ENCODE measurements at places on chromosomes 3 and 15.

GRCh38 chr15:58137686-58138085 lies 495 bp upstream of the AQP9 start:
- no peak for DNase-seq

DNA sequence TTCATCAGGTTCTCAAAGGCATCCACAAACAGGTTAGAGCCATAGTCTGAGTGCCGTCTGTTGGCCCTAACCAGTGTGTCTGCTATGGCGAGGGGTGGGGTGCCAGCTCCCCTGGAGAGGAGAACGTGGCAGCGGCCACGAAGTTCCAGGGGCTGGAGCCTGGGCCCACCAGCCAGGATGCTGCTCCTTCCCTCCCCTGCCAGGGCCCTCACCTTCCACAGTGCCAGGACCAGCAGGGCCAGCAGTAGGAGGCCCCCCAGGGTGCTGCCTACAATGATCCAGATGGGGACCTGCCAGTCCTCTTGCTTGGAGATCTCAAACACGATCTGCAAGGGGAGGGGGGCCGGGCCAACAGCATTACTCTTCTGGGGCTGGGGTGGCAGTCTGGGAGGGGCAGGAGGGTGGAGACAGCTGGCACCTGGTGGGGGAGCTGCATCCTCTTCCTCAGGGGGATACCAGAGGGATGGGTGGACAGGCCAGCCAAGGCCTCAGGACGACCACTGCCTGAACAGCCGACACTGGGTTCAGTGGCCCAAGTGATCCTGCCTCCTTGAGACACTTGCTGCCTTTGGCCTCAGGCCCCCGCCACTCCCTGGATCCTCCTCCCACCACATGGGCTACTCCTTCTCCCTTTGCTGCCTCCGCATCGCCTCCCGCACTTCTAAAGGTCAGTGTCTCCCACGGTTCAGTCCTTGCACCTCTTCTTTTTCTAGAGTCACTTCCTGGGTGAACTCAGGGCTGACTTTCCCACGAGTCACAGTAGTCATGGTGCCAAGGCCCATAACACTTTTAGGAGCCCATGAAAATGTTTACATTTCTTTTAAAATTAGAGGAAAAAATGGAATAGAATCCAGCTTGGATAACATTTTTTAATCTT lies 26.3 kb downstream of the FEM1B start:
- no peak for DNase-seq

DNA sequence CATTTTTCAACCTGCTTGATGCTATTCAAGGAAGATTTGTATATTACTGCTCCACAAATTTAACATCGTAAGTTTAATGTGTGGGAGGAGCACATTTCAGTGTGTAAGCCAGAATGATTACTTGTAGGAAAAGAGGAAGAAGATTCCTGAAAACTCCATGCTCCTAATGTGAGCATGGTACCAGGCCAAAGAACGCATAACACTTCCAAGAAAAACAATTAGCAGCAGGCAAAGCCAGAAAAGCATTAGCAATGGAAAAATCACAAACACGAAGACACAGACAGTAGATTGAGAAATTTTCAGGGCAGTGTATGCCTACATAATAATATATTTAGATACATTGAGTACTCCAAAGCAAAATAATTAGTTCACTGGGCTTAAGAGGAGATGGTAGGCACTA lies 96.6 kb upstream of the CBLB start:
- DNase-seq = no peak

DNA sequence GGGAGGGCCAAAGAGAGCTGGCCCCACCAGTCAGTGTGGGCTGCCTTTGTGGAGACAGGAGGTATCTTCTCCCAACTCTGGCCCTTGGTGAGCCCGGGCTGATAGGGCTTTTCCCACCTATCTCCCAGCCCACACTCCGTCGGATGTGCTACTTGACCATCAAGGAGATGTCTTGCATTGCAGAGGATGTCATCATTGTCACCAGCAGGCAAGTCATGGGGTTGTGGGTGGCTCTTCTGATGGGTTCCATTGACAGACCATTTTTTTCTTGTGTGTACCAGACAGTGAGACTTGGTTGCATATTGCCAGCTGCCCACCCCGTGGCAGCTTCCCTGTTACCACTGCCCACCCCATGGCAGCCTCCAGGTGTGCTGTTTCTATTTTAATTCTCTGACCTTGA lies 3.3 kb downstream of the COPG1 start:
- DNase-seq = no peak

- DNase-seq = no peak
Measured at GRCh38 chr3:190810957-190811356, 51.5 kb downstream of the GMNC start.

GRCh38 chr3:138404121-138404520 lies 30.3 kb upstream of the ESYT3 start:
- DNase-seq = no peak

DNA sequence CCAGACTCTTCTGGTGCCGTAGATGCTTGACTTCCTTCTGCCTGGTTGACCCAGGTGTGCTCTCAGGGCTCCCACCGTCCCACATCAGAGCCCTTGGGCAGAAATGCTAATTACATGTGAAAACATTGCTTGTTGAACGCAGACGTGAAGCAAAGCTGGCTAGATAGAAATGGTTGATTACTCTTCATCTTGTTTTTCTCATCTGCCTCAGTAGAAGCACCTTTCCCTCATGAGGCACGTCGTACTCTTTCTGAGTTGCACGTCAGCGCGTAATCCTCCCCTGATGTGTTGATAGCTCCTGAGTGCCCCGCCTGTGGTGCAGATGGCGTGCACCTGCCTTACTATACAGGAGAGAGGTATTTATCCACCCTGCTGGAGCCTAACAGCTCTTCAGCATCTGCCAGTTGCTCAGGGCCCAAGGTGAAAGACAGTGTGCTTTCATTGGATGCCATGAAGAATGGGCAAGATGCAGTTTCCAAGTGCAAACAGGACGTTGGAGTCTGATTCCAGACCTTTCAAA lies 18.1 kb downstream of the MAP6D1 start:
- DNase-seq = no peak

GRCh38 chr3:175598740-175599139 lies 739.6 kb downstream of the NAALADL2 start:
- DNase-seq = no peak

- no peak for DNase-seq
Measured at GRCh38 chr3:81740731-81741130, 20.7 kb downstream of the GBE1 start.

- DNase-seq = no peak
Measured at GRCh38 chr3:180278583-180279188, 241.9 kb upstream of the PEX5L start.

- peak; percentile 51 for DNase-seq
Measured at GRCh38 chr3:8793242-8793641, 23.8 kb upstream of the OXTR start.

DNA sequence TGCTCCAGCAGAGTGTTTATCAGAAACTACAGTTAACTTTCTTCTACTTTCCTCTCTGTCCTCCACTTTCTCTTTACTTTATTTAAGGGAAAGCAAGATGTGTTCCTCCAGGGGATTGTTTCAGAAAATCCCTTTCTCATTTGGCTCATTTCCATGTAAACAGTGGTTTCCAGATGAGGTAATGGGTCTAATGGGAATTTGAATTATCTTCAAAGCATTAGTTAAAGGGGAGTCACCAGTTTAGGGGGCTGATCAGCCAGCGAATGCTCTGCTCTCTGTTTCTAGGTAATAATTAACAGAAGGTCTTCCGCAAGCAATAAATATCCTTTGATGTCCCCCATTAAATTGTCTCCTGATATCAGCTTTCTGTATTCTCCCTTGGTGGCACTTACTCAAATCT lies 30.4 kb upstream of the ZNF639 start:
- DNase-seq = no peak

DNA sequence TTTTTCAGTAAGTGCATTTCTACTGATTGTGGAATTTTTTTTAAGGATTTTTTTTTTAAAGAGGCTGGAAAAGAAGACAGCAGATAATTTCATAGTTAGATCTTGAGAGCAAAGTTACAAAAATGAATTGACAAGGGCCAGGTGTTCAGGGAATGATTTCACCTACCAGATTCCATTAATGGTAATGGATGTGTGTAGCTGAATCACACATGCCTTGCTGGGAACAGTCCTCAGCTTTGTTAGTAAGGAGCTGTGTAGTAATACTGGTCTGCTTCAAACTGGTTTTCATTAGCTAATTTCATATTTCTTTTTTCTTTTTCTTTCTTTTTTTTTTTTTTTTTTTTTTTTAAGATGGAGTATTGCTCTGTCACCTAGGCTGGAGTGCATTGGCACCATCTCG lies 16.0 kb downstream of the NR1D2 start:
- DNase-seq = no peak

GRCh38 chr3:45124352-45124751 lies 21.8 kb downstream of the CDCP1 start:
- no peak for DNase-seq

DNA sequence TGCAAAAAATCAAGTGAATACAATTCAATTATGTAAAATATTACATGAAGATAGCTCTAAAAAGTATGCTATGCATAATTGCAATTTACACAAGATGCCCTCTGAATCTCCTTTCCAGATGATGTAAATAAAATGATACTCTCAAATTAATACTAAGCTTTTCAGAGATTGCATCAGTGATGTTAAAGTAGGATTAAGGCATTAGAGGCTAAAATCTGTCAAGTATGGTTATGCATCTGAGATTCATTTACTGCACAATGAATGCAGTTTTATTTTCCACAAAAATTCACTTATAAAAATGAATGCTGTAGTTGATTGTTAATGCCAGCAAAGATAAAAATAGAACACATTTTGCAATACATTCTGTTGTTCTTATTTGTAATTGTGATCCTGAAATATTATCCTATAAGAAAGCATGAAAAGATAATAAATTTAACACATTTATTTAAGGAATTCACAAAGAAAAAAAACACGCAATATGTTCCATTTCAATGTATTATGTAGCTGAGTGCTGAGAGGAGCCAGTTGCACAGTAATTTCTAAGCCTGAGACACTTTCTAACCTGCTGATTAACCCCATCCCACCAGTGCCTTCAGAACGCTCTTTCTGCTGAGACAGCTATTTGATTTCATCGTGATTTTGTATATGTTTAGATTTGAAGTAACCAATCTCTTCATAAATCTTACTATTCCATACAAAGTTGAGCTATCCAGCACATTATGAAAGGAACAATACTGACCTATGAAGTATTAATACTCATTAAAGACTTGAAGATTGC lies 224.4 kb downstream of the CADM2 start:
- no peak for DNase-seq

- DNase-seq = no peak
Measured at GRCh38 chr3:58058361-58059263, 50.4 kb downstream of the FLNB start.

DNA sequence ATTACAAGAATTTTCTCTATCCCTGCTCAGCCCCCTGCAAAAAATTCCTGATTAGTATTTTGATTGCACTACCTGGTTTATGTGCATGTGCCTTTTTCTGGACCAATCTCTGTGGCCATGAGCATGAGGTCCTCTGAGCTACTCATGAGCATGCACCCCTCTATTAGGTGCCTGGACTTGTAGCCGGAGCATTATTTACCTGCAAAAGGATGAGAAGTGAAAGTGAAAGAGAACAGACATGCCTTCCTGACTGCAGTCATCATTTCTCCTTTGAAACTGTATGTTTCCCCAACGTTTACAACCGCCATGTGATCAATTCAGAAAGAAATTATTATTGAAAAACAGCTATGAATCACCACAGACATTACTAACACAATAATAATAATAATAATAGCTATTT lies 1008.8 kb downstream of the ROBO2 start:
- no peak for DNase-seq

GRCh38 chr3:129608087-129608935 lies 1.8 kb upstream of the PLXND1 start:
- DNase-seq = no peak

GRCh38 chr15:53434174-53434678 lies 325.2 kb downstream of the WDR72 start:
- no peak for DNase-seq

DNA sequence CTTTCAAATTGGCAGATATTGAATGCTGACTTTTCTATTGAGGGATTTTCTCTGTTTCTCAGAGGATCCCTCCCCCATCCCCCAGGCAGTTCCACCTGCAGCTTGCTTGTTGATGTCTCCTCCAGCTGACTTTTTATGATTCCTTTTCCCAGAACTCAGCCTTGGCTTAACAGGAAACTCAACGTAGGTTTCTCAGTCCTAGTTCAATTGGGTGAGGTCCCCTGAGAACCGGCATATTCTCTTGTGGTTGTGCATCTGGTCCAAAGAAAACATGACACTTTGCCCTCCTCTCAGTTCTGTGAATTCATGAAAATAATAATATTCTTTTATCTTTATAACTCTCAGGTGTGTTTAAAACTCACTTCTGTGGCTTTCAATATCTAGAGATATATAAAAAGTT lies 1222.1 kb downstream of the OTOL1 start:
- no peak for DNase-seq

DNA sequence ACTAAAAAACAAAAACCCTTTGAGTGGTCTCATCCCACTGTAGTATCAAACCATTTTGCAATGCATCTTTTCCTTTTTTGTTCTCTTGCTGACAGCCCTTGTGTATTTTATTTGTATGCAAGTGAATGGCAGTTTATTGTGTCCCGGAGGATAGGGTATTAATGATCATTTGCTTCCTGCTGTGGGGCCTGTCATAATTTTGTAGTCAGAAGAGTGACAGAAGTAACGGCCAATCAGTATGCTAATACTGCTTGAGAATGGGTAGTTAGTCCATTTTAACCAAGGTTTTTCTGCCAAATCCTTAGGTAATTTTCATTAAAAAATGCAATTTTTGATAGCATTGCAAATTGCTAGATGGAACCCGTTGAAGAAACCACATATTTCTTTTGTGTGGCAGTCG lies 75.5 kb upstream of the PLSCR5 start:
- DNase-seq = no peak

DNA sequence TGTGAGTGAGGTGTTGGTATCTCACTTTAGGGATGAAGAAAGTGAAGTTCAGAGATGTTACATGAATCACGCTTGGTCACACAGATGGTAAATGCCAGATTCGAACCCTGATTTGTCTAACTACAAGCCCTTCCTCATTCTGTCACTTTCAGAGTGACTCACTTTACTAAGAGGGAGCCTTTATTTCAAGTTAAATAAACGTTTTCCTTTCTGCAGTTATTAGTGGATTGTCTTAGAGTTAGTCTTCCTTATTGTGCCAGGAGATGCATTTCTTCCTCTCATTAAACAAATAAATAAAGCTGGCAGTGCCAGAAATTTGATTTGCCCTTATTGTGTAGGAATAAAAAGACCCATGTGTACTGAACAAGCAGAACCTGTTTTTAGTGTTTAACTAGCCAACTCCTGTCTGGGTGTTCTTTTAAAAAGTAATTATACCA lies 162.5 kb downstream of the AKAP13 start:
- DNase-seq = no peak

GRCh38 chr15:66412220-66412619 lies 25.5 kb downstream of the MAP2K1 start:
- DNase-seq = no peak

- DNase-seq = no peak
Measured at GRCh38 chr15:69462030-69462492, 9.4 kb downstream of the RPLP1 start.

- no peak for DNase-seq
Measured at GRCh38 chr15:56471440-56472069, 6.6 kb upstream of the MNS1 start.

GRCh38 chr3:20125897-20126296 lies 60.1 kb downstream of the SGO1 start:
- DNase-seq = no peak

GRCh38 chr3:141945726-141946485 lies 69.5 kb downstream of the ATP1B3 start:
- no peak for DNase-seq

GRCh38 chr15:67613708-67614107 lies 71.2 kb downstream of the MAP2K5 start:
- peak; percentile 1 for DNase-seq
